NCI-H1048 (cell line): ENCODE measurements at places on chromosomes 6 and 20.

- DNase-seq: no peak
These were observed 40.3 kb downstream of the LYRM4 start for GRCh38 chr6:5220443-5220842.

GRCh38 chr6:11152581-11152980 lies 41.1 kb upstream of the ERVFRD-1 start:
- no peak for DNase-seq

DNA sequence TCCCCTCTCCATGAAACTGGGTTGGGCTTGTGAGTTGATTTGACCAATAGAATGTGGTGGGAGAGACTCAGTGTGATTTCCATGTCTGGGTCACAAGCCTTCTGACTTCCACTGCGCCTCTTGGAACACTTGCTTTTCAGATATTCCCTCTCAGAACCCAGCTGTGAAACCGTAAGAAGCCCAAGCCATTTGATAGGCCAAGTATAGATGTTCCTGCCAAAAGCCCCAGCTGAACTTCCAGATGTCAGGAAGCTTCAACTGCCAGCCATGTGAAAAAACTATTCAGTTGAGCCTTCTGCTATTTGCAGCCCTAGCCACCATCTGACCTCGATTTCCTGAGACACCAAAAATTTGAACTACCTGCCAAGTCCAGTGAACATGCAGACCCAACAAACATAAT lies 387.8 kb upstream of the GJE1 start:
- DNase-seq: no peak

DNA sequence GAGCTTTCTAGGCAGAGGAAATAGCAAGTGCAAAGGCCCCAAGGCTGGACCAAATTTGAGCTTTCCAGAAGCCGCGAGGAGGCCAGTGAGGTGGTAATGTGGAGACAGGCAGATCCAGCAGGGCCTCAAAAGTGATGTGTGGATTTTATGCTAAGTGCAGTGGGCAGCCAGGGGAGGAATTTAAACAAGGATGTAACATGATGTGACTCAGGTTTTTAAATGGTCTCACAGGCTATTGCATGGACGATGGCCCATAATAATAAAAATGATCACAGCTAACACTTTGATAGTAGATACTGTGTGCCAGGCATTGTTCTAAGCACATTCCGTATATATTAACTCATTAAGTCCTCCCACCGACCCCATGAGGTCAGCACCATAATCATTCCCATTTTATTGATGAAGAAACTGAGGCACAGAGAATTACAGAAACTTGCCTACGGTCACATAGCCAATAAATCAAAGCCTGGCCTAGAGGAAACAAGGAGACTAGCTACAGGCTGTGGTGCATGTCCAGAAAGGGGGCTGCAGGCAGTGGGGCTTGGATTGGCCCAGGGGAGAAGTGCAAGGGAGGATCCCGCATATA lies 18.0 kb upstream of the PREX1 start:
- no peak for DNase-seq

DNA sequence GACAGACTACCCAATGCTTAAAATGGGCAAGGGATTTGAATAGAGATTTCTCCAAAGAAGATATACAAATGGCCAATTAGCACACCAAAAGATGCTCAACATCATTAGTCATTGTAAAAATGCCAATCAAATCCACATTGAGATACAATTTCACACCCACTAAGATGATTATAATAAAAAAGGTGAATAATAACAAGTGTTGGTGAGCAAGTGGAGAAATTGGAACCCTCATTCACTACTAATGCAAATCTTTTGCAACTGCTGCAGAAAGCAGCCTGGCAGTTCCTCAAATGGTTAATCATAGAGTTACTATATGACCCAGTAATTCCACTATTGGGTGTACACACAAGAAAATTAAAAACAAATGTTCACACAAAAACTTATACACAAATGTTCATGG lies 12.4 kb downstream of the LHFPL5 start:
- no peak for DNase-seq

DNA sequence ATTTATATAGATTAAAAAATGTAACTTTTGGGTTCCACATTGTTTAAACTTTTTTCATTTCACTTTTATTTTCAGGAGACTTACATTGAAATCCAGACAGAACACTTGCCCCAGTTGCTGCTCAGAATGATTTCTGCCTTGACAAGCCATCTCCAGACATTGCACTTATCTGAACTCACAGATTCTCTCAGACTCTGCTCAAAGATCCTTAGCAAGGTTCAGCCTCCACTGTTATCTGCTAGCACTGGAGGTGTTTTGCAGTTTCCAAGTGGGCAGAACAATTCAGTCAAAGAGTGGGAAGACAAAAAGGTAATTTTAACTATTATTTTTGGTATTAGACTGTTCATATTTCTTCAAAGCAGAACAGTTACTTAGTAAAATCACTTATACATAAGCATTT lies 58.0 kb downstream of the DOP1A start:
- DNase-seq: no peak

GRCh38 chr6:169639653-169640278 lies 62.1 kb downstream of the WDR27 start:
- DNase-seq: no peak

DNA sequence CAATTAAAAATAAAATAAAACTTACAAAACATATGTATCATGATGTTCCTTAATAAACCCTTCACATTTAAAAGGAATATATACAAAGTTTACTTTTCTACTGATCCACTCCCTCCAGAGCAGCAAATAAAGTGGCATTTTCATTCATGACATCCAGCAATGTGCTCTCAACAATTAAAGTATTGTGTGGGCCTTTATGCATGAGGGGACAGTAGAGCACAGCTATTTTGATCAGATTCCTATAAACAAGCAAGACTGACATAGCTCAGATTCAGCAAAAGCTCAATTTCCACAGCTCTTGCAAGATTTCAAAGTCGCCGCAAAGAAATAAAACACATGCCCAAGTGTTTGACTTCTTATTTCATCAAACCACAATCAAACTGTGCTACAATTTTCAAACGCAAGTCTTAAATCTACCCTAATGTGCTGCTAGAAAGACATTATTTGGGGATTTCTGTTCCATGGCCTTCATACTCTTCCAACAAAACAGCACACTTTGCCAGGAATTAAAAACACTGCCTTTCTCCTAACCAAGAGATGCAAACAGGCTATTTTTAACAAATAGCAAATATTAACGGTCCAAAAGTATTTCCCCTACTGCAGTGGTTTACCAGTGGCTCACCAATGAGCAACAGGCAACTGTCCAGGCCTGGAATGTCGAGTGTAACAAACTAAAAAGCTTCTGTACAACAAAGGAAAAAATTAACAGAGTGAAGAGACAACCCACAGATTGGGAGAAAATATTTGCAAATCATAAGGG lies 52.3 kb downstream of the MBOAT1 start:
- no peak for DNase-seq

- no peak for DNase-seq
These were observed 75.8 kb downstream of the PREP start for GRCh38 chr6:105326833-105327770.

DNA sequence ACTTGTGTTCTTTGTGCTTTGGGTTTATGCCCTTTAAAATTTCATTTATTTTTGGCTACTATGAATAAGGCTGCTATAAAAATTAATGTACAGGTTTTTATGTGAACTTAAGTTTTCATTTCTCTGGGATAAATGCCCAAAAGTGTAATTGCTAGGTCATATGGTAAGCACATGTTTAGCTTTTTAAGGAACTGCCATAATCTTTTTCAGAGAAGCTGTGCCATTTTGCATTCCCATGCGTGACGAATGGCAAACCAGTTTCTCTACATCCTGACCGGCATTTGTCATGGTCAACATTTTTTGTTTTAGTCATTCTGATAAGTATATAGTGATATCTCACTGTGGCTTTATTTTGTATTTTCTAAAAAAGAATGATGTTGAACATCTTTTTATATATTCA lies 236.0 kb upstream of the SGK1 start:
- DNase-seq: no peak

DNA sequence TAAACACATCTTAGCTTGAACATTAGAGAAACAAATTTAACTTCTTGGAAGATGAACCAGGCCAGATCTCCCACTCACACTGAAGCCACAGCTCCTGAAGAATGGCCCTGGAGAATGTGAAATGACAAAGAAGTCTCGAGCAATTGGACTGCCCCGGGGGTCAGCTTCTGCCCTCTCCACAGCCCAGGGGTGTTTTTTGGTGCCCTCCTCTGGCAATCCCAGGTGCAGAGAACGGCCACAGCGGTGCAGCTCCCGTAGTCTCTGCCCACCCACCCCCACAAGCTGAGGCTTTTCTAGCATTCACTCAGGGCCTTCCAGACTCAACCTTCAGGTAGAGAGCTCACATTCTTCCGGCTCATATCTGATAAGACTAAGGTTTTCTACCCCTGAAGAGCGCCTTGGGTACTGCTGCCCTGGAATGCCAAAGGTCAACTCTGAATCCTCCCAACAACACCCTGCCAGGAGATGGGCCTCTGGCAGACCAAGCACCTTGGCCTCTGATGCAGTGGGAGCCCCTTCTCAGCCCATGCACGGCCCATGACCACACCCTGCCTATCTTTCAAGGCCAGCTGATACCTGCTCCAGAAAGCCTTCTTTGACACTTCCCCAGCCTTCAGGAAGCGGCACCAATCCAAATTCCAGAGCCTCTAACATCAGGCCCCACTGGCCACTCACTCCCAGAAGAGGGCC lies 208.3 kb downstream of the SYNDIG1 start:
- DNase-seq: no peak

- DNase-seq: no peak
These were observed 43.2 kb upstream of the OSTM1 start for GRCh38 chr6:108117427-108118358.

DNA sequence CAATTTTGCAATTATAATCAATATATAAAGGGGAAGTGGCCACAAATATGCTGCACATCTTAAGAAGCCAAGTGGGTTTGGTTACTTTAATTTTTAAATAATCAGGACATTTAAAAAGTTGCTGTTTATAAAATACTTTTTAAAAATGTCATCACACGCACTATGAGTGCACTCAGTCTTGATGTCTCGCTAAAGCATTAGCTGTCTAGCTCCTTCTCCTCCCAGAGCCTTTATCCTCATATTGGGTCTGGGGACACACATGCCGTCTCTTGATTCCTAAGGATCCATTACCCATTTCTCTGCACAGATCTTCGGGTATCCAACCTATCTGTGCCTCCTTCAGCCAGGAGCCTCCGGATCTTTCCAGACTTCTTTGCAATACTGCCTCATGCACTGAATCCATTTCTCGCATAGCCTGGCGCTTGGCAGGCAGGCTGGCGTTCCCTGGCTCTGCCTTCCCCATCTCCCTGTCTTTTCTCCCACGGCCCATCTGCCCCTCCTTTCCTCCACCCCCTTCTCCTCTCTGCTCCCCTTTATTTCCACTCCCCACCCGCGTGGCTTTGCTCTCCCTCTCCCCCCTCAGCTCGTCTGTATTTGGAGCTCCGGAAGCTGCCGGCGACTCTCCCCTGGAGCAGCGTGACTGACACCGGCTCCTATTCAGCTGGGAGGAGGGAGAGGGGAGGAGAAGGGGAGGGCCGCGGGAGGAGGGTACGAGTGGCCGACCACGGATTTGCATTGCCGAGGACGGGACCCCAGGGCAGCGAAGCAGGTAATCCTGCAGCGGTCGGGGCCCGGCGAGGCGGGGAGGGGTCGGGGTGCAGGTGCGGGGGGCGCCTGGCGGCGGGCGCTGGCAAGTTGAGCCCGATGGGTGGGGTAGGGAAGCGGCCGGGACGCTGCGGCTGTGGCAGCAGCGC lies at the start of gene CAP2:
Gene CAP2 (plus strand): TSS at position 618 of the 914 bp plus-strand sequence. CDS start 27,961 bp downstream, outside the sequence.
- DNase-seq: no peak
